Stimulated activated CD8-positive, alpha-beta memory T cell treated with anti-CD3 and anti-CD28 coated beads, Interleukin-4, amount 100 ng/mL, for 1 hour (primary cell): ENCODE measurements at places on chromosomes 5 and 9.

DNA sequence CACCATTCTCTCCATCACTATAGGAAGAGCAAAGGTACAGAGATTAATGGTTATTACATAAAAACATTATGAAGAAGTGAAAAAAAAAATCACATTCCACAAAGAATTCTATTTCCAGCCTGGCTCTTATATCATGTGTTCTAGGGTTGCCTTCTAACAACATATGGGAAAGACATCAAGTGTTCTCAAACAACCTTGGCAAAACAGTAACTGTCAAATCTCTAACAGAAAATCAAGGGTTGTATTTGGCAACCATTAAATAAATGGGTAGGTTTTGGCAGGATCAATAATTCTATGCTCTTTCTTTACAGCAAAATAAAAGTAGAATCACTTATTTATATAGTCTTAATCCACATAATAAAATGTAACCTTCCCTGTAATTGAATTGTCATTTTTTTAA is 728.9 kb downstream of the MAT2B start:
- DNase-seq: no peak

- DNase-seq: no peak
These were observed 47.3 kb downstream of the SLC6A7 start for GRCh38 chr5:150236981-150237754.

DNA sequence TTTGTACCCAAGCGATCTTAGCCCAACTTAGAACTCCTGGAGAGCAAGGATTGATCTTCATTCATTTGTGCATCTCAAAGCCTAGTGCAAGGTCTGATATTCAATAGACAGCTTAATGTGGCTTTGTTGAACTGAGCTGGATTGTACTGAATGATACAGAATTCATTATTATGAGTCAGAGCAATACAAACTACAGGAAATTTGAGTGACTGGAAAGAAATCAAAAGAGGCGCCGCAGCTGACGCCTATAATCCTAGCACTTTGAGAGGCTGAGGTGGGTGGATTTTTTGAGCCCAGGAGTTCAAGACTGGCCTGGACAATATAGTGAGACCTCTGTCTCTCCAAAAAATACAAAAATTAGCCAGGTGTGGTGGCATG is 58.6 kb downstream of the ENC1 start:
- no peak for DNase-seq

DNA sequence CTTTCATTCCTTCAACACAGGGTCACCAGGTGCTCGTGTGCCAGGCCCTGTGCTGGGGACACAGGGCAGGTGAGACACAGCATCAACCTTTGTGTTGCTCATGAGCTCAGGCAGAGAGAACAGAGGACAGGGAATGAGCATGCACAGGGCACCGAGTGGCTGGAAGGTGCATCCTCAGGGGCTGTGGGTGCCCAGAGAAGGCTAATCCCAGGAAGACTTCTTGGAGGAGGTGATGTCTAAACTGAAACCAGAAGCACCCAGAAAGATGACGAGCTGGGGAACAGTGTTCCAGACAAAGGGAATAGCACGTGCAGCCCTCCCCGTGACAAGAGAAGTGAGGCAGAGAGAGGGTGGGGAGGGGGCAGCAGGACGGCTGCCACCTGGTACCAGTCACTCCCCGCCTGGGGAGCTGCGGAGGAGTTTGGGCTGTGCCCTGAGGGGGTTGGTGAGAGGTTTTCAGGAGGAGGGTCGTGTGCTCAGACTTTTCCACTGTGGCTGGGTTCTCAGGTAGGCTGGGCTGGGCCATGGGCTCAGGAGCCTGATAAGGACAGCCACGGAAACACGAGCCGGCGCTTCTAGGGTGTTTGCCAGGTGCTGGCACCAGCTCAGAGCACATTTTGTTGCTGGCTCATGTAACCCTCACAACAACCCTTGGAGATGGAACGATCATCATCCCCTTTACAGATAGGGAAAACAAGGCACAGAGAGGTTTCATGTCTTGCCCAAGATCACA is 46.0 kb downstream of the HMCN2 start:
- DNase-seq: no peak

DNA sequence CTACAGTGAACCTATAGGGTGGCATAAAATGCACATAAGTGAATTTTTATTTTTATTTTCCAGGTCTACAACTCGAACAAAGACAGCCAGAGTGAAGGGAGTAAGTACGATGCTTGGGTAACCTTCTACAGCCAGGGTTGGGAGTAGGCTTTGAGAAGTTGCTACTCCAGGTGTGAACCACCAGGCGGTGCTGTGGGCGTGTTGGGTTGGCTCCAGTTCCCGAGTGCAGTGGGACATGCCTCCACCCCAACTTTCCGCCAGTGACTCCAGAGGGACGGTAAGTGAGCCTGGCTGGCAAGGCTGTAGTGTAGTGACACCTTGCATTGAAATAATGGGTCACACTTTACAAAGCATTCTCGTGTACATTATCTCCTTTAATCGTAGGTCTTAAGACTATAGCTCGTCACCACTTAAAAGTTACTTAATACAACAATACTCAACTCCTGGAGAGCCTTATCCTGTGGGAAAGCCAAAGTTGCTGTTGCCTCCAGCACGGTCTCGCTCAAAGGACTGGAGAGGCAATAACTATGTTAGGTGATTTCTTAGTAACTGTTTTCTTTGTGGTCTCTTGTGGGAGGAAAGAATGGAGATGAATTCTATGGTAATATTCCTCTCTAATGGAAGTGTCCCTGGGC is 244.0 kb downstream of the ARHGAP26 start:
- DNase-seq: no peak

DNA sequence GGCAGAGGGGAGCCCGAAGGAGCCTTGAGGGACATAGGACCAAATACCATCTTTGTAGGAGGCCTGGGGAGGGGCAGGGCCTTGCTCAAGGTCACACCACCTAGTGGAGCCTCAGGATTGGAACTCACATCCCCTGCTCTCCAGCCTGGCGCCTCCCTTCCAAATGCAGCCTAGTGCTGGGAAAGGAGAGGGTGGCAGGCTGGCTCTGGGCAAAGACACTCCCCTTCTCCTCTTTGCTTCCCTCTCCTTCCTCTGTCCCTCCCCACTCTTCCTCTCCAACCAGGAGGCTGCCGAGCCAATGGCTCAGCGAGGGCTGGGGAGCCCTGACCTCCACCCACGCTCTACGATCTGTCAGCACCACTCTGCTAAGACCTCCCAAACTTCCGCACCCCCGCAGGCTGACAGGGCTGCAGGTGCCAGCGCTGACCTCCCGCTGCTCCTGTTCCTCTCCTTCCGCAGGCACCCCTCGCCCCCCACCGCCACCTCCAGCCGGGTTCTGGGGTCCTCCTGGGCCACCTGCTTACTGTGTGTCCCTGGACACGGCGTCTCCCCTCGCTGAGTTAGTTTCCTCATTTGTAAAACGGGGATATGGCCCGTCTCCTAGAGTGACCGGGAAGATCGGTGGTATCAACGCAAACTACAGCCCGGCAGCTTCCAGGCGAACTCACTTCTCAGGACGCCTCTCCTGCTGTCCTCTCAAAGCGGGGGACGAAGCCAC is 52.9 kb downstream of the C9orf50 start:
- no peak for DNase-seq
